ENCODE measurements at places on chromosomes 11 and 22.

GRCh38 chr11:44817207-44817949, 90.6 kb downstream of the TSPAN18 start:
- no peak for DNase-seq

GRCh38 chr11:84019571-84020194, 733.5 kb upstream of the CCDC90B start:
- no peak for DNase-seq

DNA sequence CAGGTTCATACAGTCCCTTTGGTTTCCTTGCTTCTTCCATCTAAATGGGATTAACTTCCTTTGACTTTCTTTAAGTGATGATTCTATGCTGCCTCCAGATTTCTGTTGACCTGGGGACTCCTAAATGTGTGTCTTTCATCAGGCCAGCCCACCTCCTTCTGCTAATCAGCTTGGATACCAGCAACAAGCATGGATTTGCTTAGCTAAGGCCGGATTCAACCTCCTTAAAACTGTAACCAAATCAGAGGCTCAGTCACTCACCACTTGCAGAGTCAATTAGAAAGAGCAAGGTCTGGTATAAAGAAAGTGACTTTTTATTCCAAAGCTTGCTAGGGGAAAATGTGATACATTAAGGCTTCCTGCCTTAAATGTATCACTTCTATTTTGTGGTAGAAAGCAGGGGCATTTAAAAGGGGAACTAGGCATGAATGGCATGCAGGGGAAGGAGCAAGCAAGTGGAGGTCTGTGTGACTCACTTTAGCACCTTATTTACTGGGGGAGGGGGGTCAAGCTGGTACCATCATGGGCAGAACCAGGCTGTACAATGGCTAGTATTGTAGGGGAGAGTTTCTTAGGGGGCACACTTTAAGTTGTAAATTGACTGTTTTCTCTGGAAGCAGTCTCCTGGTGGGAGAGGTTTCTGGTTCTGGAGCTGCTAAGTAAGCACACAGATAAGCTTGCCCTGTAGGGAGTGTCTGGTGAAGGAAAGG, 239.0 kb upstream of the PDGFD start:
- DNase-seq = no peak

GRCh38 chr22:41920271-41920976, 5.5 kb upstream of the SHISA8 start:
- DNase-seq = no peak

GRCh38 chr11:64585150-64585549, 5.9 kb upstream of the SLC22A12 start:
- DNase-seq = no peak

DNA sequence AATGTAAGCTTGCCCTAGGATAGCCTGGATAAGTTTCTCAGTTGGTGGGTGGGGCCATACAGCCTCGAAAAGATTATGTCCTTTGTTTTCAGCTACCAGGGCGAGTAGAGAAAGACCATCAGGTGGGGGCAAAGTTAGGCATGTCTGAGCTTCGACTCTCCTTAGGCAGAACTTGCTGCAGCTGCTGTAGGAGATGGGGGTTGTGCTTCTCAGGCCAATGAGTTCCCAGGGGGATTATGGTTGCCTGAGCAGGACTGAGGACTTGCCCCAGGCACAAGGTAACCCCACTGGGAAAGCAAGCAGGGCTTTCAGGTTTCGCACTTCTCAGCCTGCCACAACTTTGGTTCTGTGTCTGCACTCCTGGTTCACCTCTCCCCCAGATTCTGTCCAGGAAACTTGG, 173.4 kb upstream of the SESN3 start:
- DNase-seq = no peak

GRCh38 chr11:21142007-21142406, 472.6 kb downstream of the NELL1 start:
- no peak for DNase-seq

DNA sequence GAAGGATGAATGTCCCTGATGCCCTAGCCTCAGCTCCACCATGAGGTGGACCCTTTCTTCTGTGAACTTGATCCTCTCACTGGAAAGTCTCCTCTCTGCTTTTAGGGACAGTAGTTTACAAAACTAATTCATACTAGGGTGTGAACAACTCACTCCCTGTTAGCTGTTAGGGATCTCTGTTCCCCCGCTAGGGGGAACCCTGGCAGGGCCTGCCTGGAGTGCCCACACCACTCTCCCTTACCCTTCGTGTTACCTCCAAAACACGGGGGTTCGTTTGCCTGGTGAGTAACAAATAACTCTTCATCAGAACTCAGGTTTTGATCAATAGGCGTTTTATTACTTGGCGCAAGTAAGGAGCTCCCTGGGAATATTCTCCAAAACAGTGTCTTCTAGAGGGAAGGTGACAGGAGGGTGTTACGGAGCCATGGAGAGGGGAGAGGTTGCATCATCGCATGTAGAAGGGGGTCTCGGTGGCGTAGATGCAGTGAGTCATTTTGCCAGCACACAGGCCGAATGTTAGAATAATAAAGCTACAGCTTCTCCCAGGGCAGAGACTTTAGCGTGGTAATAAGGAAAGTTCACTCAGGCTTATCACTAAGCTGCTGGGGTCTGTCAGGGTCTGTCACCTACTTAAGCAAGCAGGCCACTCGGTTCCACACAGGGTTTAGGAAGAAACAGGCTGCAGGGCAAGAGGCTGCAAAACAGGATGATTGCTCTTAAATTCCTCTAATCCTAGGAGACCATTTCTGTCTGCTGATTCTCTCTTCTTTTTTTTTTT, 45.8 kb downstream of the C11orf96 start:
- no peak for DNase-seq

DNA sequence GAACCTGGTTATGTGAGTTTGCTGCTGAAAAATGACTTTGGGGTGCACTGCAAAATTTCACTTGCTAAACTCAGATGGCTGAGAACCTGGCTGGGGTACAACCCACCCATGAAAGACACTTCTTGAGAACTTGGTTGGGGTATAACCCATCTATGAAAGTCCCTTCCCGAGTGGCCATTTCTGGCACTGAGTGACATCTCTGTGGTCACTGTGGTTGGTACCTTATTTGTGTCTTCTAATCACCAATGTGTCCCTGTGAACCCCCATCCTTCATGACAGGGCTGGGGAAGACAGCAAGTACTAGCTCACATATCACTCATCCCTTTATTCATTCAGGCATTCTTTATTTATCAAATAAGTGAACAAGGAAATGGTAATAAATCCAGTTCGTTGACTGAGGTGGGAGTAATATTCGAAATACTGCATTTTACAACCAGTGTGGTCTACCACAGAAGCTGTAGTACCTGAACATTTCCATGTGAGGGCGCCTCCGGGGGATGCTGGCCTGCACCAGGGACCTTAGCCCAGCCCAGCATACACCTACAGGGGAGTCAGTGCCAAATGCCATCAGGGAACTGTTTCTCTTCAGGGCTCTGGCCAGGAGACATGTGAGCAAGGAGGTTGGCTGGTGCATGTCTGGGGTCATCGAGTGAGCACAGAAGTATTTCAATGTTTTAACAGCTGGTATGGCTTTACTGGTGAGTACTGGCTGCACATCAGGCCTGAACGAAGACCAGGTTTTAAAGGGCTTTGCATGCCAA, 122.1 kb downstream of the CSNK2A3 start:
- no peak for DNase-seq

GRCh38 chr11:76604081-76604625, 66.4 kb downstream of the LRRC32 start:
- no peak for DNase-seq

DNA sequence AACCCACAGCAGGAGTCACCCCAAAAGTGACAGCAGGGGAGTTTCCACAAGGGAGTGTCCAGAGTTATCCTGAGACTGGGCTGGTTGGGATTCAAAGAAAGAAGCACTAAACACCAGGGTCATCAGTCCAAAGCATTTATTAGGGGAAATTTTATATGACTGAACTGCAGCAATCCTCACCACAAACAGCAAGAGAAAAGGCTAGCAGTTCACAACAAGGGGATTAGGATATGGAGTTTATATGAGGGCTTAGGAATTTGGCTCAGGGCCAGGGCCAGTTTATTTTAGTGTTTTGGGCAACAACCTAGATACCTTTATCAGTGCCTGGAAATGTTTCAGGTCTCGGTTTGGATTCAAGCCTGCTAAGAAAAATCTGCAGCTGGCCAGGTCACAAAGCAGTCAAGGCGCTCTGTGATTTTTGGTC, 4.6 kb upstream of the TMEM126A start:
- no peak for DNase-seq

GRCh38 chr11:127632976-127633680, 632.6 kb upstream of the KIRREL3 start:
- no peak for DNase-seq

DNA sequence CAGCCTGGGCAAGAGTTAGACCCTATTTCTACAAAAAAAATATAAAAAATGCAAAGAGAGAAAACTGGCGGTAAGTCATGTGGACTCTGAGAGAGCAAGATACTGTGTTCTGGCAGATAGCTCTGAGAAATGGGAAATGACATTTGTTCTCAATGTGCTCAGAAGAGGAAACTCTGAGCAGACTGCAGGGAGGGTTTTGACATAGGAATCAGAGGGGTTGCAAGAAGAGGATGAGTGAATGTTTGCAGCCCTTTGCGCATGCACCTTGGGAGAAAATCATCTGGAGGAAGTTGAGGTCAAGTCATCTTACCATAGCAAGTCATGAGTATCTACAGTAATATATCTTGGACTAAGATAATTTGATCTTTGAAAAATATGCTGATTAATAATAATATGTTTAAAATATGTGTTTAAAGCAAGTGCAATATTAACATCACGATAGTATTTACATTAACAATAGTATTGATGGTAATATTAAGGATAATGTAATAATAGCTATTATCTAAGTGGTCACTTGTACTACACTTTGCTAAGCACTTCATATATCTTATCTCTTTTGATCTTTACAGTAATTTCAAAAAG, 2.6 kb downstream of the ACER3 start:
- DNase-seq = no peak

GRCh38 chr11:9016916-9017642, 13.3 kb upstream of the NRIP3 start:
- no peak for DNase-seq

DNA sequence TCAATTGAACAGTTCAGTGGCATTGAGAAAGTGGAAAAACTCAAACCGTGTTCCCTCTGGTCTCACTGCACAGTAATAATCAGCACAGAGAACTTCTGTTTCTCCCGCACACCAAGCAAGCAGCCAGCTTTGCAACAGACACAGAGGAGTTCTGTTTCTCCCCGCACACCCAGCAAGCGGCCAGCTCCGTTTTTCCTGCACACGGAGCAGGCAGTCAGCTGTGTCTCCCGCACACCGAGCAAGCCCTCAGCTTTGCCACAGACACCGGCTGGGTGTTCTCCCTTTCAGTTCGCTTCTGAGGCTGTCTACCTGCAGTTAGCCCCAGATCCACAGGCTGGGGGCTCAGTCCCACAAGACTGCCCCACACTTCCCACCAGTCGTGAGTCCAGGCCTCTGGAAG, 9.9 kb upstream of the TALDO1 start:
- DNase-seq = no peak

GRCh38 chr11:41413843-41414242, 45.6 kb downstream of the LRRC4C start:
- no peak for DNase-seq

GRCh38 chr11:74265256-74265655, 46.2 kb downstream of the P4HA3 start:
- no peak for DNase-seq

DNA sequence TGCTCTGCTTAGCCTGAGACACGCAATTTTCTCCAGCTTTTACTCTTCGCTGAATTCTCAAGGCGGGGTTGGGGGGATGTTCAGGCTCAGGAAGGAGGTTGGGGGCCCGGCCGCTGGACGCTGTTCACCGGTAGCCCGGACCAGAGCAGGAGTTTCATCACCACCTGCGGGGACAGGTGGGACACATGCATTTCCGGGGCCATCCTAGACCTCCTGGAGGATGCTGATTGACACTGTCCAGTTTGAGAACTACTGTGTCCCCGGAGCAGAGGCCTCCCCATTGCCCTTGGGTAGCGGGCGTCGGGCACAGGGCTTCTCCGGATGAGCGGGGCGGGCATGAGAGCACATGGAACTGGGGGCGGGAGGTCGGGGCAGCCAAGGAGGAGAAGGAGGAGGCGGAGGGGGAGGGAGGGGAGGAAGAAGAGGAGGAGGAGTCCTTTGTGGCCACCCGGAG, 144.0 kb upstream of the GRK3 start:
- DNase-seq = no peak

- no peak for DNase-seq
These were observed 12.7 kb upstream of the B4GALNT4 start for GRCh38 chr11:356610-357009.

GRCh38 chr11:102205805-102206204, 95.6 kb downstream of the YAP1 start:
- DNase-seq = no peak

- DNase-seq = no peak
These were observed 8.4 kb downstream of the CLDN5 start for GRCh38 chr22:19515654-19516377.

DNA sequence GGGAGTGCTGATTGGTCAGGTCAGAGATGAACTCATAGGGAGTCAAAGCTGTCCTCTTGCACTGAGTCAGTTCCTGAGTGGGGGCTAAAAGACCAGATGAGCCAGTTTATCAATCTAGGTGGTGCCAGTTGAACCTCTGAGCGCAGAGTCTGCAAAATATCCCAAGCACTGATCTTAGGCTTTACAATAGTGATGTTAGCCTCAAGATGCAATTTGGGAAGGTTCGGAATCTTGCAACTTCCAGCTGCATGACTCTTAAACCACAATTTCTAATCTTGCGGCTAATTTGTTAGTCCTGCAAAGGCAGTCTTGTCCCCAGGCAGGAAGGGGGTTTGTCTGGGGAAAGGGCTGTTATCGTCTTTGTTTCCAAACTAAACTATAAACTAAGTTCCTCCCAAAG, 92.3 kb upstream of the PARVA start:
- DNase-seq = no peak

DNA sequence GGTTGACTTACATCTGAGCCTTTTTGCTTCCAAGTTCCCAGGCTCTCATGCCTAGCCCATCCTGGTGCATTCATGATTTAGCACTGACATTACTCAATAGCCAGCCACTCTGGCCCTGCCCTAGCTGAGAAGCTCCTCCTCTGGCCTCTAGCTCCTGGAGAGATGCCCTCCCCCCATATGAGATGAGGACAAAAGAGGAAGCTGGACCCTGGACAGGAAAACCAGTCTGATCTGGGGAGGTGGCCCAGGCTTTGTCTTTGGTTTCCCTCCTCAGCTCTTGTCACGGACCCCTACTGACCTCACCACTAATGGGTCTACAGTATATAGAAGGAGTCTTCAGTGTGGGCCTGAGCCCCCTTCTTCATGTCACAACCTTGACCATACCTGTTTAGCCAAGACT, 3.0 kb downstream of the RHOG start:
- no peak for DNase-seq

DNA sequence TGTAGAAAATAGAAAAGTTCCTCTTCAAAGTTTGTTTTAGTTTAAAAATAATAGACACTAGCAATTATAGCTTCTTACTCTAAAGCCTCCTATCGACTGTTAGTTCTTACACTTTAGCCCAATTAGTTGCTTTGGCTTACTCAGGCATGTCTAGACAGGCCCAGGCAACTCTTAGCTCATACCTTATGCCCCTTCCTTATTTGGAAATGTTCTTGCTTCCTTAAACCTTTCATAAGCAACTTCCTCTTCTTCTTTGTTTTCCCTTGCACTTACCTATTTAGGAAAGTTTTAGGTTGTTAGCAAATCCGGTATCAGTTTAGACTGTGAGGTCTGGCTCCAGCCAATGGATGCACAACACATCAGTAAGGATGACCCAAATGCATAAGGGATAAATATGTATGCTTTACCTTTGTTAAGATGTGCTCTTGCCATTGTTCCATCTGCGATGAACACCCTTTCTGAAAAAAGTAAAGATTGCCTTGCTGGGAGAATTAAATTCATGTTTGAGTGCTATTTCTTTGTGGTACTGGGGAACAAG, 1277.5 kb upstream of the CNTN5 start:
- no peak for DNase-seq
